Effector memory CD4-positive, alpha-beta T cell (primary cell): ENCODE measurements at places on chromosomes 16 and 17.
A peak's percentile ranks its signal among the peaks of the same experiment; 100 is the strongest.

DNA sequence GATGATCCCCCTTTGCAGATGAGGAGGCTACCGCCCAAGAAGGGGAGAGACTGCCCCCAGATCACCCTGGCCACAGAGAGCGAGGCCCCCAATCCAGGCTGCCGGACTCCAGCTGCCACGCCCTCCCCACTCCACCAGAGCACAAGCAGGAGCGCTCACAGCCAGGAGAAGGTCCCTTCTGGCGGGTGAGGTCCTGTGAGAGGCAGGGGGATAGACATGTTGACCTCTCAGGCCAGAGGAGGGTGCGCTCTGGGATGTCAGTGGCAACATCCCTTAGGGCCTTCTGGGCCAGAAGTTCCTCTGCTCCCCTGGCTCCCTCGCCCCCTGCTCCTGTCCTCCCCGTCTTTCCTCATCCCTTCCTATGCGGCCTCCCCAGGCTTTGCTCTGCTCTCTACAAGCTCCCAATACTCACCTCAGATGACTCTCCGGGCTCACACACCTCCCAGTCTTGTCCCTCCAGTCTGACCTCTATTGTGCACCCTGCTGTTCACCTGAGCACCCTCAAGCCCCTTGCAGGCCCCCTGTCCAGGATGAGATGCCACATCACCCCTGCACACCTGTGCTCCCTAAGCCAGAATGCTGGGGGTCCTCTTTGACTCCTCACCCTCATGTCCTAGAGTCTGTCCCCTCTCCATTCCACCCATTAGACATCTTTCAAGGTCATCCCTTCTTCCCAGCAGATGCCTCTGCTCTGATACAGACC lies 5.0 kb upstream of the NXPH3 start:
- H3K36me3 ChIP-seq = no peaks in the 10 kb centered on the region
- no peak overlapping the region for H3K4me3 ChIP-seq
- peaks cover 10% of the 10 kb centered on the region for H3K27me3 ChIP-seq

DNA sequence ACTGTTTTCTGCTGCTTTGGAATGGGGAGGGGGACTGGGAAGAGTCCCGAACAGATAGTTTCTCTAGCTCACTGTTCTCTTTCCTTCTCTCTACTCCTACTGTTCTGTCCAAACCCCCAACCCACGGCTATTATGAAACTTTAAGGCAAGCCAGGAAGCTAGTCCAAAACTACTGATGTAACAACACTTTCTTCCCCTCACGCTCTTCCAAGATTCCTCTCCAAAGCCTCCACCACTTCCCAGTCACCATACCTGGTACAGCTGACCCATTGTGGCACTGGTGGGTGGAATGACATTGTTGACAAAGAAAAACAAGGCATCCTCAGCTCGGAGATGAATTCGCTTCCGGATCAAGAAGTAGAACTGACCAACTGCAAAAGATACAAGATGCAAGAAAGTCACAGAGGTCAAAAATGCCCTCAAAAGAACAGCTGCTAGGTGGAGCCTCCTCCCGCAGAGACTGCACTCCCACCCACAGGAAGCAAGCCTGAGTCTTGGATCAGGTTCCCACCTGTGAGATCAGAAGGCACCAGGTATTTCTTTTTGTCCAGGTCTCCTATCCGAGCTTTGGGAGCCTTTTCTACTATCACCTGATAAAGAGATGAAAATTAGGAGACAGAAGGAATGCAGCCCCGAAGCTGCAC lies 1.0 kb downstream of the GABARAP start:
- no peaks in the 10 kb centered on the region for H3K27me3 ChIP-seq
- peaks cover 31% of the 10 kb centered on the region for H3K4me1 ChIP-seq
- H3K36me3 ChIP-seq = peaks cover 29% of the 10 kb centered on the region
- peak overlapping the region; percentile 88 for H3K4me3 ChIP-seq

DNA sequence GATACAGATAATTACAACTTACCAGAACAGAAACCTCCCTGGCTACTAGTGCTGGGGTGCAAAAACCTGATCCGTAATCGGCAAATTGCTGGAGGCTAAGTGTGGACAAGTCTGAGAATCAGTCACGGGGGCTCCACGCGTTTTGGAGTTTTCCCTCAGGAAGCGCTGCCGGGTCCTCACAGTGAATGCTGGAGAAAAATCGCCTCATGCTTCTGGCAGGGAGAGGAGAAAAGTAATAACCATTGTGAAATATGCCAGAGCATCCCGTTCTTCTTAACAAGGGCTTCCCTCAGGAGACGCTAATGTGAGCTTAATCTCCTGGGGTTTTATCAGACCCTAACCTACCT lies 79.0 kb upstream of the CACNG5 start:
- H3K36me3 ChIP-seq = peaks cover 24% of the 10 kb centered on the region
- H3K4me1 ChIP-seq = no peaks in the 10 kb centered on the region
- H3K27ac ChIP-seq = no peak overlapping the region
- no peaks in the 10 kb centered on the region for H3K27me3 ChIP-seq

GRCh38 chr16:27517664-27518063 lies 32.0 kb downstream of the GTF3C1 start:
- H3K27me3 ChIP-seq = no peaks in the 10 kb centered on the region
- H3K4me3 ChIP-seq = no peak overlapping the region
- H3K36me3 ChIP-seq = peaks cover 47% of the 10 kb centered on the region
- no peak for DNase-seq
- no peak overlapping the region for H3K27ac ChIP-seq

DNA sequence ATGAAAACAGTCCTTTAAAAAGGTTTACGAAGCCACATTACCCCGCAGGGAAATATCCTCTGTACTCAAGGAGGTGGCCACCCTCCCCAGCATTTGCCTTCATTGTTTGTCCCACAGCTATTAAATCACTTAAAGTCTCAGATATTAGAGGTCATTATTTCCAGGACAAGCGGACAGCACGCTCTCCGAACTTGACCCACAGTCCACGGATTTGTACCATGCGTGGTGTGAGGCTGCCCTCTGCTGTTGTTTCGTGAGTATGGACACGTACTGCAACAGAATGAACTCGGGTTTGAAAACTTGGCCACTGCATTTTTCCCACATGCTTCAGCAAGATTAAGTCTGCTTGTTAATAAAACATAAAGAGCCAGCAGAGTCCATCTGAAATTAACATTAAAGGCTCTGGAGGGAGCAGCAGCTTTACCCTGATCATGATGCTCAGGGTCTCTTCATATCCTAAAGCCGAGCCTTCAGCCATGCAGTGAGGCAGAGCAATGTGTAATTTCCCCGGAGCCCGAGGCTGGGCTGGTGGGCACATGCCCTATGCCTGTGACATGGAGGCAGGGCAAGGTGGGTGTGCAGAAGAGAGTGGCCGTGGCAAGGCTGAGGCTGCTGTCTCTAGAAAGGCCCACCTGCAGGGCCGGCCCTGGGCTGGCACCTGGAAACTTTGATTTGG lies 19.7 kb downstream of the MEAK7 start:
- peaks cover 18% of the 10 kb centered on the region for H3K36me3 ChIP-seq
- H3K27ac ChIP-seq = no peak overlapping the region
- DNase-seq = no peak
- H3K4me3 ChIP-seq = no peak overlapping the region
- H3K27me3 ChIP-seq = no peaks in the 10 kb centered on the region

- no peak for DNase-seq
- H3K27me3 ChIP-seq = no peaks in the 10 kb centered on the region
- no peak overlapping the region for H3K27ac ChIP-seq
- H3K36me3 ChIP-seq = no peaks in the 10 kb centered on the region
- H3K4me1 ChIP-seq = no peaks in the 10 kb centered on the region
These were observed 136.9 kb downstream of the MAP2K6 start for GRCh38 chr17:69551212-69552010.

DNA sequence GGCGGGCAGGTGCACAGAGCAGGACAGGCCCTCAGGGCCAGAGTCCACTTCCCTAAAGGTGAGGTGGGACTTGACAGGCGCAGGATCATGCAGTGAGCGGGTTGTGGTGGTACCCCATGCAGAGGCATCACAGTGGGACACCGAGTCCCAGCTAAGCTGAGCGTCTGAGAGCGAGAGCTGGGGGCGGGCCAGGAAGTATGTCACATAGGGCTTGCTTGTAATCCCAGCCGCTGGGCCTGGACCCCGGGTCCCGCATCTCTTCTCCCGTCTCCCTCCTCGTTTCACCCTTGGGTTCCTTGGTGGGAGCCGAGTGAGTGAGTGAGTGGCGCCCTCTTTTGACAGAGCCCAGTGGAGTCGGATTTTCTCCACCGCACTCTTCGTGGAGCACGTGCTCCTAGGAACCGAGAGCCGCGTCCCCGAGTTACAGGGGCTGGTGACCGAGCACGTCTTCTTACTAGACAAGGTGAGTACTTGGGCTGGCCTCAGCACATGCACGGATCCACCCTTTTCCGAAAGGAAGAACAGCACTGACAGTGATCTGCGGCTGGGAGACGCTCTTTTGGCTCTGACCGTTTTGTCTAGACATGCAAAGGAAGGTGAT lies 50.8 kb upstream of the ENDOV start:
- no peaks in the 10 kb centered on the region for H3K27me3 ChIP-seq
- DNase-seq = no peak
- H3K36me3 ChIP-seq = peaks cover 99% of the 10 kb centered on the region
- H3K4me3 ChIP-seq = no peak overlapping the region

DNA sequence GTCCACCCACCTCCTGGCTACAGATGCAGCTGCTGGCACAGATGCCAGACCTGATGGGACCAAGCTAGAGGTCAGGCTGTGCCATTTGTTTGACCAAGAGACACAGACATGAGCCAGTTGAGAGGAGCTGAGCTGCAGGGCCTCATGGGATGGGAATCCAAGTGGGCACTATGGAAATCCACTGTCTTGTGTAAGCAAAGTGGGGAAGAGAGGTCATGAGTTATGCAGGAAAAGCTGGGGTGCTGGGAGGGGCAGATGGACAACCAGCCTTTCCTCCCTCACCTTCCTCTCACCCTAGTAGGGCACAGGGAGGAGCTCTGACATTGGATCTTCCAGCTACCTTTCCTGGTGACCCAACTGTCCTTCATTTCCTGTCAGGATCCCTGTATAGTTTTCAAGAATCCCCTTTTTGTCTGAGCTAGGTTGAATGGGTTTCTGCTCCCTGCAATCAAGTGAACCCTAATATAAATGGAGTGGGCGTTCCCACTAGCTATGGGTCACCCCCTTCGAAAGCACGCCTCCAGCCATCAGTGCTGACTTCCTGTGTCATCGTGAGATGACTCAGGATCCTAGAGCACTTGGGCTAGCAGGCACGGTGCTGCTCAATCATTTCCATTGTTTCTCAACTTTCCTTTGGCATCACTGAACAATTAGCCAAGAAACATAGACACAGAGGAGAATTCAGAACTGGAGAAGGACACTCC lies 13.6 kb downstream of the ATPAF2 start:
- H3K27ac ChIP-seq = no peak overlapping the region
- no peak overlapping the region for H3K4me3 ChIP-seq
- no peaks in the 10 kb centered on the region for H3K27me3 ChIP-seq
- H3K36me3 ChIP-seq = peaks cover 29% of the 10 kb centered on the region

DNA sequence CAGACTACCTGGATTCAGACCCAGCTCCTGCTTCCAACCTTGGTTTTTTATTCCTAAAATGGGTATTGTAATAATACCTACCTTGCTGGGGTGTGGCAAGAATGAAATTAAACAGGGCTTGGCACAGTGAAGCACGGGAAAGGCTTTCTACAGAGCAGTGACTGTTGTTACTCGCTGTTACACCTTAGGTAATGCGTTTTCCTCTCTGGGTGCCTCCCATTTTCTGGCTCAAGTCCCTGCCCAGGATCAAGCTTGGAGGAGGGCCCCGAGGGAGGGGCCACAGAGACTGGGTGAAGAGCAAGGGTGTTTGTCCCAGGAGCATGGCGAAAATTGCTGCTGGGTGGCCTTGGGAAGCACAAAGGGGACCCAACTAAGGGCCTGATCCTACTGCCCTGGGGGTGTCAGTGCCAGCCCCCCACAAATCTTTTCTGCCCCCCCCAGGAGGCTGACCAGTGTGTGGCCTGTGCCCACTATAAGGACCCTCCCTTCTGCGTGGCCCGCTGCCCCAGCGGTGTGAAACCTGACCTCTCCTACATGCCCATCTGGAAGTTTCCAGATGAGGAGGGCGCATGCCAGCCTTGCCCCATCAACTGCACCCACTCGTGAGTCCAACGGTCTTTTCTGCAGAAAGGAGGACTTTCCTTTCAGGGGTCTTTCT lies 13.3 kb downstream of the MIEN1 start:
- no peak for DNase-seq
- no peaks in the 10 kb centered on the region for H3K27me3 ChIP-seq
- no peak overlapping the region for H3K27ac ChIP-seq

- H3K4me3 ChIP-seq = no peak overlapping the region
- DNase-seq = no peak
- no peak overlapping the region for H3K27ac ChIP-seq
- H3K36me3 ChIP-seq = peaks cover 21% of the 10 kb centered on the region
These were observed 1.1 kb upstream of the ALOX12 start for GRCh38 chr17:6994666-6995256.

GRCh38 chr16:83137894-83138293 lies 511.1 kb downstream of the CDH13 start:
- no peaks in the 10 kb centered on the region for H3K27me3 ChIP-seq
- DNase-seq = no peak
- no peak overlapping the region for H3K4me3 ChIP-seq
- no peaks in the 10 kb centered on the region for H3K4me1 ChIP-seq
- H3K27ac ChIP-seq = no peak overlapping the region

DNA sequence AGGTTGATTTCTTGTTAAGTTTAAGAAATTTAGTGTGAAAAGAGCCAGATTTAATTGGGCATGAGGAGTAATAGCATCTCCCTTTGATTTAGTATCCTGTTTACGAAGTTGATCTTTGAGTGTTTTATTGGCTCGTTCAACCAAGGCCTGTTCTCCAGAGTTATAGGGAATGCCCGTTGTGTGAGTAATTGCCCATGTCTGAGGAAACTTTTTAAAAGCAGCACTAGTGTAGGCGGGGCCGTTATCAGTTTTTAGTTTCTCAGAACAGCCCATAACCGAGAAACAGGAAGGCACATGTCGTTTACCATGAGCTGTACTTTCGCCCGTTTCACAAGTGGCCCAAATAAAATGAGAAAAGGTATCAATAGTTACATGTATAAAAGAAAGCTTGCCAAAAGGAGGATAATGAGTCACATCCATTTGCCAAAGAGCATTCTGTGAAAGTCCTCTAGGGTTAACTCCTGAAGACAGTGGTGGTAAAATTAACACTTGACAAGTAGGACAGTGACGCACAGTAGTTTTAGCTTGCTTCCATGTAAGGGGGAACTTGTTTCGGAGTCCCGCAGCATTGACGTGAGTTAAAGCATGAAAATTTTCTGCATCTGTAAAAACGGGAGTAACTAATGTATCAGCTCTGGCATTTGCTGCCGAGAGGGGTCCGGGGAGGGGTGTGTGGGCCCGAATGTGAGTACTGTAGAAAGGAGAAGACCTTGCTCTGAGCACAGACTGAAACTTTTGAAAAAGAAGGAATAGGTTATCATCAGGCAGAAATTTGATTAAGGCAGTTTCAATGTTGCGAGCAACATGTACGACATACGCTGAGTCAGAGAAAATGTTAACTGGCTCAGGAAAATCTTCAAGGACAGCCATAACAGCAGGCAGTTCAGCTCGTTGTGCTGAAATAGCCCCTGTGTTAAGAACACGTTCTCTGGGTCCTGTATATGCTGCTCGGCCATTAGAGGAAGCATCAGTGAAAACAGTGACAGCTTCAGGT lies 18.5 kb upstream of the KCTD5 start:
- H3K27ac ChIP-seq = peak overlapping the region; percentile 61
- H3K4me1 ChIP-seq = peaks cover 11% of the 10 kb centered on the region
- H3K27me3 ChIP-seq = no peaks in the 10 kb centered on the region
- peaks cover 4% of the 10 kb centered on the region for H3K36me3 ChIP-seq
- DNase-seq = no peak
